DMS79 treated with DMSO at 0.1 percent for 48 hours (cell line): ENCODE measurements at places on chromosomes 5 and 9.
A peak's percentile ranks its signal among the peaks of the same experiment; 100 is the strongest.

GRCh38 chr5:198516-199196 is 7.4 kb downstream of the LRRC14B start:
- no peak for DNase-seq

- no peak for DNase-seq
These were observed 14.1 kb downstream of the BTNL9 start for GRCh38 chr5:181054138-181054537.

- no peak for DNase-seq
These were observed 44.6 kb upstream of the SPDL1 start for GRCh38 chr5:169538944-169539343.

DNA sequence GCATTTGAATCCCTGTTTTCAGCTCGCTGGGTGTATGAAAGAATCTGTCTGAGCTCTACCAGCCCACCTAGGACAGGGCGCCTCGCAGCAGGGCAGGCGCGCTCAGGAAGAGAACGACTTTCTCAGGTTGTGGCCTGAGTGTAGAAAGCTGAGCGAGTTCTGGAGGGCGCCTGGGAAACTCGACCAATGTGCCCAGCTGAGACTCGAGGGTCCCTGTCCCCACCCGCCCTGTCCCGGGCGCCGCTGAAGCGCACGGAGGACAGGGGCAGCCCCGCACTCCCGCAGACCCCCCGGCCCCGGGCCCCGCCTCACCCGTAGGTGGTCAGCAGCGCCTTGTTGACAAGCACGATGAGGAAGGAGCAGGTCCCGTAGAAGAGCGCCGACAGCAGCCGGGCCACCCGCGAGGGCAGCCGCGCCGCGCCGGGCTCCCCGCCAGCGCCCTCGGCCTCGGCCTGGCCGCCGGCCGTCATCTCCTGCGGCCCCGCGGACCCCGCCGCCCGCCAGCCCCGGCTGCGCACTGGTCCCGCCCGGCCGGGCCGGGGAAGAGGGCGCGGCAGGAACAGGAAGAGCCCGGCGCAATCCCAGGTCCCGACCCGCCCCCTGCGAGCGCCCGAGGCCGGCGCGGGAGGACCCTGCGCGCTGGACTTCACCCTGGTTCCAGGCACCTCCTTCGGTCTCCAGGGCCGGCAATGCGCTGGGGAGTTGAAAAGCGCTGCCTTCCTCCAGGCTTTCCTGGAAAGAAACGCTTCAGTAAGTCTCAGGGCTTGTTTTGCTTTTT is at the start of gene SLC35D2:
Gene SLC35D2, minus strand, starts transcription at position 547 of the 778 bp plus-strand sequence. Its CDS starts 77 bp downstream, at position 470.
- DNase-seq: peak; percentile 1

GRCh38 chr9:4630836-4631235 is 31.3 kb upstream of the PLPP6 start:
- no peak for DNase-seq

DNA sequence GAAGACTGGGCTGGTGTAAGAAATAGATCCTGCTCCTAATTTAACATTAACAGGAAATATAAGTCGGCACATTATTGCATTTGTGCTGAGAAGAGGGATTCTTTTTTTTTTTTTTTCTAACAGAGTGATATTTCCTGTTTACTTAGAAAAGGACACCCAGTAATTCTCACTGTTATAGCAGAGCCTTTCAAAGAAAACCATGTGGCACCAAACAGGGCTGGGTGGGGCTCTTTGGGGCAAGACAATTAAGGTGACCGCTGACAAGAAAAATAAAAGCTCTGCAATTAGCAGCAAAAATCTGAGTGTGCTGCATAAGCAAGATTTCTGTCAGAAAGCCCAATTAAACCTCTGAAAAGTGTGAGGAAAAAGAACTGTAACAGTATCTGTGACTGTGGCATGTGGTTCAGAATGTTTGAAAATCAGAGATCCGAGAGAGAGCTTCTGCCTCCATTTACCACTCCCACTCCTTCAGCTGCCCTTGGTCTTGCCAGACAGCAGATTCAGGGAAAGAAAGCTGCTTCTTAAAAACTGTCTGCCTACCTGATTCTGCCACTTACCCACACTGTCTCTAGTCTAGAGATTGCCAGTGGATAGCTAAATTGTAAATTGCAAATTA is 77.1 kb upstream of the IQGAP2 start:
- no peak for DNase-seq

- no peak for DNase-seq
These were observed 10.6 kb downstream of the FGFR4 start for GRCh38 chr5:177097016-177097985.

GRCh38 chr9:116466271-116467235 is 220.6 kb upstream of the TRIM32 start:
- no peak for DNase-seq

GRCh38 chr9:23502004-23502403 is 324.0 kb downstream of the ELAVL2 start:
- DNase-seq: no peak

DNA sequence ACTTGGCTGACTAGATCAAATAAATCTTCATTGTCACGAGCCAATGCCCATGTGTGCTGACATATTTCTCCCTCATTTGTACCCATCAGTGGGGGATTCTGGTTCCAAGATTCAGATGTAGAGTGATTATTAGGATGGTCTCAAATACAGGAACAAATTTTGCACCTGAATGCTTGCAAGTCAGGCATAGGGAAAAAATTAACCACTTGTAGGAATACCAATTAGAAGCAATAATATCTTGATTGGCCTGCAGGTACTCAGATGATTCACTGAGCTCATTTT is 69.5 kb downstream of the DMAC1 start:
- DNase-seq: no peak

DNA sequence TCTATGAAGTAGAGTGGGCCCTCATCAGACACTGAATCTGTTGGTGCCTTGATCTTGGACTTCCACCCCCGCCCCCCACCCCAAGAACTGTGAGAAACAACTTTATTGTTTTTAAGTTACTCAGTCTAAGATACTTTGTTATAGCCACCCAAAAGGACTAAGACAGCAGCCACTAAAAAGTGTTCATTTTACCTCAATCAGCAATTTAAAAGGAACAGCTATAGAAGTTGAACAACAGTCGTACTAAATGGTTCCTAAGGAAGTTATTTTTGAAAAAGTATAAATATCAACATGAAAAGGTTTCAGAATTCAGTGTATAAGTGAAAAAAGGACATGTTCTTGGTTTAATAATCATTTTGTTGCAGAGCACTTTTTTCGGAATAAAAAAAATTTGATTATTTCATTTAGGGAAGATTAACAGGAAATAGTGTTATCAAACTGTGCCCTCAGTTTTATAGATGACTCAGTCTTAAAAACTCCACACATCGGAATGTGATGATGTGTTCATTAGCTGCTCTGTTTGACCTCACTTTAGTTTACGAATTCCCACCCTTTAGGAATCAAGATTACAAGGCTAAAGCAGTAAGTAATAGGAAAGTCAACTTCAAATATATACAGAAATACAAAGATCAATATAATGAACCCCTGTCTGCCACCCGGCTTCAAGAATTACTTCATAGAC is 71.2 kb downstream of the MTAP start:
- no peak for DNase-seq

GRCh38 chr5:170520372-170520771 is 16.6 kb downstream of the KCNIP1 start:
- DNase-seq: no peak

DNA sequence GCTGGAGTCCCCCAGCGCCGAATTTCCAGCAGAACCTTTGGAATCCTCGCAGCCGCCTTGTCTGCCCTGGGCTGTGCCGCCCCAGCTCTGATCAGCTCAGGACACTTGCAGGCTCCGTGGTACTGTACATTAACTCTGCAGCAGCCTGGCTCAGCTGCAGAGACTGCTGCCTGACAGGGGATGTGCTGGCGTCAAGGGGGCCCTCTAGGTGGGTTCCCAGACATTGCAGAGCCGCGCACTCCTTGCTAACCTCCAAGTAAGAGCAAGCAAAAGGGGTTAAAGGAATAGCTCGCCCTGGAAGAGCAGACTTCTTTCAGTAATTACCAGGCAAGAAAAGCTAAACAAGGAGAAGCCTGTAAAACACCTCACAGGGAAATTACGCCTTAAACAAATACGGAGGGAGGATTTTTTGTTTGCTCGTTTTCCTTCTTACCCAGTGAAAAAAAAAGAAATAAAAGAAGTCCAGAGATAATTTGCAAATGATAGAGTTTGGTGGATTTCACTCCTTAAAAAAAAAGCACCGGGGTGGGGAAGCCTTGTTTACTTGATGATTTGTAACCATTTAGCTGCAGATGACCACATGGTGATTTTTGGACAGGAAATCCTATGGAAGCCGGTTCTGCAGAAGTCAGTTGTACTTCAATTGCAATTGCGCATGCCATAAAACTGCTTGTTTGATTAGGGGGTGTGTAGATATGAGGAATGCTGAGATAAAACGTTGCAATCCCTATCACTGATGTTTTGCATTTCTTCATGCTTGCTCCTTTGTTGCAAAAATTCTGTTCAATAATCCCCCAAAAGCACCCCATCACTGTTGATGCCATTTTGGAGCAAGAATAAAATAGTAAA is 305.8 kb downstream of the PDE4D start:
- peak; percentile 63 for DNase-seq

- DNase-seq: no peak
These were observed 6.6 kb upstream of the PHYHD1 start for GRCh38 chr9:128913995-128914772.

DNA sequence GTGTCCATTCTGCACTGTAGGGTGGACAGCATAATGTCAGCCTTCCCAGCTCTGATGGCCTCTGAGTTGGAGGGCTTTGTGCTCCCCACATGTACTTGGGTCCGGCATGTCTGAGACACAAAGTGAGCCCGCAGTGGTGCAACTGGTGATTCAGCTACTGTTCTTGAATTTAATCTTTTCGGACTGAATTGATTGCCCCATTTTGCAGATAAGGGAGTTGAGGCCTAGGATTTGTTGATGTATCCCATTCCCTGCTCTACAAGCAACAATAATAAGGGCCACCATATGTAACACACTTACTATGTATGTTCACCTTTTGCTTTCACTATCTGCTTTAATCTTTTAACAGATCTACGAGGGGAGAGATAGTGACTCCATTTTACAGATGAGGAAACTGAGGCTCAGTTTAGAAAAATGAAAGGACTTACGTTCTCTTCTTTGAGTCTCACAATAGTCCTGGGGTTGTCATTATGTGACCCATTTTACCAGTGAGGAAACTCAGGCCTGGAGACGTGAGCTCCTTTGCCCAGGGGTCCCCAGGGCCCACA is 4.5 kb downstream of the GSN start:
- DNase-seq: no peak

- DNase-seq: no peak
These were observed 354.3 kb upstream of the ACTBL2 start for GRCh38 chr5:57836921-57837320.

GRCh38 chr5:41325074-41325473 is 111.7 kb upstream of the C6 start:
- no peak for DNase-seq

DNA sequence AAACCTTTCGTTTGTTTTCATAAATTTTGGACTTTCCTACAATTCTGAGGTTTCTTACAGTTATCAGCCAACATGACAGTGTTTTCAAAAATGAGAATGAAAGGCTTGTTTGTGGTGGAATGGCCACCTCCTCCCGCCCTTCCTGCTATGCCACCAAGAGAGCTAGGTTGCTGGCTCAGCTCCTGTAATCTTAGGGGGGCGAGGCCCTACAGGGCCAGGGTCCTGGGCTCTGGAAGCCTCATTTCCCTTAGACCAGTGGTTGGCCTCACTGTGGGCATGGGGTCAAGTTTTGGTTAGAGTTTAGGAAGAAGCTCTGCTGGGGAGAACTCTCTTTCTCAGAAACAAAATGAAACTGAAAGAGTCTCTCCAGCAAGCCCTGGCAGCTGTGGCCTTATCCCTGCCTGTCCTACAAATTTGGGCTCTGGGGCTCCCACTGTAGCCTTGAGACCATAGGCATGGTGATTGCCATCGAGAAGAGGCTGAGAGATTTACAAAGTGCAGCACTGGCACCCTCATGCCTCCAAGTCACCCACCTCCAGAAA is 66.2 kb downstream of the IRX1 start:
- no peak for DNase-seq

DNA sequence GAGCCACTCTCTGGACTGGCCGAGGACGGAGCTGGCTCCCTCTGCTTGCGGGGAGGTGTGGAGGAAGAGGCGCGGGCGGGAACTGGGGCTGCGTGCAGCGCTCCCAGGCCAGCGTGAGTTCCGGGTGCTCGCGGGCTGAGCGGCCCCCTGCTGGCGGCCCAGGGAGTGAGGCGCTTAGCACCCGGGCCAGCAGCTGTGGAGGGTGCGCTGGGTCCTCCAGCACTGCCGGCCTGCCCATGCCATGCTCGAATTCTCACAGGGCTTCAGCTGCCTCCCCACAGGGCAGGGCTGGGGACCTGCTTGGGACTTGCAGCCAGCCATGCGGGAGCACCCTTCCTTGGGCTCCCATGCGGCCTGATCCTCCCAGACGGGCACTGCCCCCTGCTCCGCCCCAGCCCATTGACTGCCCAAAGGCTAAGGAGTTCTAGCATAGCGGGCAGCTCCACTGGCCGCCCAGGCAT is 416.9 kb downstream of the MRPS30 start:
- no peak for DNase-seq

- DNase-seq: no peak
These were observed 45.6 kb upstream of the SLC25A51 start for GRCh38 chr9:37949576-37949975.

- no peak for DNase-seq
These were observed 437.0 kb downstream of the ZNF608 start for GRCh38 chr5:124309241-124309980.

DNA sequence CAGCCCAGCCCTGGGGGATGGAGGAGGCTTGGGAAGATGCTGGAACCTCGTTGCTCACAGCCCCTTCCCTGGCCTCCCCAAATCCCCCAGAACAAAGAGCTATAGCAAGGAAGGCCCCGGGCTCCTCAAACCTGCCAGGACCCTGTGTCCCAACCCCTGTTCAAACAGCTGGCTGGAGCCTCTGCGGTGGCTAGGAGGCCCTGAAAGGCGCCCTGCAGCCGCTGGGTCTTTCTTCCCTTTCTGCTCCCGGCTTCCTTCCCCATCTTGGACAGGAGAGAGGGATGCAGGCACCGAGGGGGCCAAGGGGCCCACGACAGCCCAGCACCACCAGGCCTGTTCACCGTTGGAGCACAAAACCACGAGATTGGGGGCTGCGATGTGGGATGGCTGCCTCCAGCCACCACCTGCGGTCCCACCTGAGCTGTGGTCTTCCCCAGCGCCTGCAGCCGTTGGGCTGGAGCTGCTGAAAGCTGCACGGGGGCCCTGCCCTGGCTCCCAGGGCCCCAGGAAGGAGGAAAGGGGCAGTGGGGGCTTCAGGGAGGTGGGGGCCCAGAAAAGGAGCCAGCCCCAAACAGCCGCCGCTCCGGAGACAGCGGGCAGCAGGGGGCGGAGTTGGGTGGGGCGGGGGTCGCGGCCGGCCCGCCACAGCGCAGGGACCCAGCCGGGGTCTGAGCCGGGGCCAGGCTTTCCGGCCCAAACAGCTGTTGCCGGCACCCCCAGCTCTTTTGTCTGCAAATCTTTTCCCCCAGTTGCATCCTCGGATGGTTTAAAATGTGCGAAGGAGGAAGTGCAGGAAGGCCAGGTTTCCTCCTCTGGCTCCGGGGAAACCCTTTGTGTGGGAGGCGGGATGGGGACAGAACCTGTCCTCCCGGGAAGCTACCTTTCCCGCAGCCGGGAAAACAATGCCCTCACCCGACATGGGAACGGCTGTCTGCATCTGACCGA is 16.1 kb downstream of the NOTCH1 start:
- no peak for DNase-seq

GRCh38 chr5:121968910-121969607 is 7.3 kb downstream of the SRFBP1 start:
- DNase-seq: no peak

GRCh38 chr5:76641514-76642120 is 18.4 kb upstream of the F2RL2 start:
- DNase-seq: no peak

- DNase-seq: no peak
These were observed 83.5 kb downstream of the FEM1C start for GRCh38 chr5:115461093-115461492.

- DNase-seq: no peak
These were observed 9.0 kb upstream of the CATSPER3 start for GRCh38 chr5:134958755-134959154.

GRCh38 chr9:82101475-82101874 is 112.9 kb downstream of the SPATA31D1 start:
- no peak for DNase-seq
